Activated CD4-positive, CD25-positive, alpha-beta regulatory T cell treated with anti-CD3 and anti-CD28 coated beads, Interleukin-2, amount 50 U/mL, for 72 hours (primary cell): ENCODE measurements at places on chromosomes 16 and 17.

GRCh38 chr17:51335883-51336822 is 75.8 kb downstream of the UTP18 start:
- DNase-seq = no peak

DNA sequence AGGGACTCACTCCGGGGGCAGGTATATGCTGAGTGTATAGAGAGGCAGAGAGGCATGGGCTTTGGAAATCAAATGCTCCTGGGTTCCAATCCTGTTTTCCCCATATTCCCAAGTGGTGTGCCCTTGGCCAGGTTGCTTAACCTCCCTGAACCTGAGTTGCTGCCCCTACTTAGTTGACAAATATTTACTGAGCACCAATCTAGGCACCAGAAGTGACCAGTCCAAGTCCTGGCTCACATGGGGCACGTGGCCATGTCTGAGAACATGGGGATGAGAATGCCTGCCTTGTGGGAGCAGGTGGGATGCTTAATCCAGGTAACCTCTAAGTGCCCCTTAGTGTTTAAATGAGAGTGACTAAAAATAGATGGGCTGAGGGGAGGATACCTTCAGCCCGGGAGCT is 4.2 kb downstream of the SOCS3 start:
- DNase-seq = no peak

- DNase-seq = no peak
Observed at GRCh38 chr17:8176998-8177731, 985 bp upstream of the TMEM107 start.

DNA sequence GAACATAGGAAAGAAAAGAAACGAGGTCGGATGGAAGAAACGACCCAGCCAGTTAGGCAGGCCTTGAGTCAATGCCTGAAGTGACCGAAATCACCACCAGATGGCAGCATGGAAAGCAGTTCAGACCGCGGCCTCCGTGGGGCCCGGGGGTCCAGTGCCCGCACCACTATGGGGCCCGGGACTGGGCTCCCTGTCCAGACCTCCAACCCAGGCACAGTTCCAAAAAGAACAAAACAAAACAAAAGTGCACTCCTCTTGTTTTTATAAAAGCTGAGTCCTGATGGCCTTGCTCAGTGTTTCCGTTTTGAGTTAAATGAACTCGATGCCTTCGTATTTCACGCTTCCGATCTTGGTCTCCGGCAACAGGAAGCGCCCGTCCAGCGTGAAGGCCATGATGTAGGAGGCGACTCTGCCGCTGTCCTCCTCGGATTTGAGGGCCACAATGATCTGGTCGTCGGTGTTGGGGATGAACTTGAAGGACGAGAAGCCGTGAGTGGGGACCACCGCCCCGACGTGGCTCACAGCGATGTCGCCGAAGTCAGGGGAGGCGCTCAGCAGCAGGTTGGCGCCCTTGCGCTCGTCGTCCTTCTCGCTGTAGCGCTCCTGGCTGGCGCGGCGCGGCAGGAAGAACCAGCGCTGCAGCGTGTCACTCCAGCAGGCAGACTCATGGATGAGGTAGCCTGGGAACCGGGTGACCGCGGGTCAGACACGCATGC is 13.7 kb upstream of the LGALS3BP start:
- peak; percentile 53 for DNase-seq

- no peak for DNase-seq
Observed at GRCh38 chr17:12693640-12694039, 27.9 kb downstream of the MYOCD start.

- DNase-seq = no peak
Observed at GRCh38 chr17:68344701-68345136, 53.4 kb downstream of the ARSG start.

GRCh38 chr16:19113577-19114358 is at the start of gene ITPRIPL2:
ITPRIPL2 (plus strand) TSS chr16:19113964; CDS start chr16:19114462, 498 bp downstream.
- no peak for DNase-seq

DNA sequence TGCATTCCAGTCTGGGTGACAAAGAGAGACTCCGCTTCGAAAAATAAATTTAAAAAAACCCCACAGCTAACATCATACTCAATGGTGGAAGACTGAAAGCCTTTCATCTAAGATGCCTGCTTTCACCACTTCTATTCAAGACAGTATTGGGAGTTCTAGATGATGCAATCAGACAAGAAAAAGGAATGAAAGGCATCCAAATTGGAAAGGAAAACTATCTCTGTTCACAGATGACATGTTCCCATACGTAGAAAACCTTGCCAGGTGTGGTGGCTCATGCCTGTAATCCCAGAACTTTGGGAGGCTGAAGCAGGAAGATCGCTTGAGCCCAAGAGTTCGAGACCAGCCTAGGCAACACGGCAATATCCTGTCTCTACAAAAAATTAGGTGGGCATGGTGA is 31.1 kb downstream of the RANBP10 start:
- no peak for DNase-seq

DNA sequence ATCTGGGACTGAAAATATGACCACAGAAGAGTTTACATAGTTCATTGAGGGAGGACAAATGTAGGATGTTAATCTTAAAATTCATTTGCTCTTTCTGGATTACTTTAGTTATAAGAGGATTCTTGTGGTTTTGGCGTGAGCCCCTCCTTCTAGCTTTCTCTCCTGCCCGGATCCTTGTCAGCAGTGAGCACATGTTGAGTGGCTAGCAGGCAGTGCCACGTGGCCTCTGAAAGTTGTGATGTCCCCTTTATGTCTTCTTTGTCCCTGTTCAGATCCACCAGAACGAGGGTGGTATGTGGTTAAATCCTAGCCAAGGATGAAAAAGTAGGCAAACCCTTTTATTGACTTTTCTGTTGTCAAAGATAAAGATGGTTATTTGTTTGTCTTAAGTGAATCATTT is 83.8 kb downstream of the GNAO1 start:
- DNase-seq = no peak

DNA sequence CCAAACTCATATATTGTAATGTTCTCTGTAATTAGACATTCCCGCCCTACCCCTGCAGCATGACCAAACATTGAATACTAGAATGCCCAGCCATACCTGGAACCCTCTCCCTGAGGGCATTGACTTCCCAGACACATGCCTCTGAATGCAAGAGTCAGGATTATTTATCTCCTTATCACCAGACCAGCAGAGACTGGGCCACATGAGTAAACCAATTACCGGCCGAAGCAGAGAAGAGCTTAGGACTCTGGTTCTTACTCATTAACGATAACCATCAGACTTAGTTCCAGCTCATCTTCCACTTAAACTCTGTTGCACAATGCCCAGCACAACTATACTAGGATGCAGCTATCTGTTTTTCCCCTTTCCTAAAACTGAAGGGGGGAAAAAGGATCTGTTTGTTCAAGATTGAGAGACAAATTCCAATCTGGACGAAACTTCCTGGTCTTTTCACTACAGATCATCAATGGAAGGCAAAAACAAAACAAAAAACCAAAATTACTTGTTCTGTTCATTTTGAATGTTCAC is 88.2 kb upstream of the CORO6 start:
- no peak for DNase-seq

DNA sequence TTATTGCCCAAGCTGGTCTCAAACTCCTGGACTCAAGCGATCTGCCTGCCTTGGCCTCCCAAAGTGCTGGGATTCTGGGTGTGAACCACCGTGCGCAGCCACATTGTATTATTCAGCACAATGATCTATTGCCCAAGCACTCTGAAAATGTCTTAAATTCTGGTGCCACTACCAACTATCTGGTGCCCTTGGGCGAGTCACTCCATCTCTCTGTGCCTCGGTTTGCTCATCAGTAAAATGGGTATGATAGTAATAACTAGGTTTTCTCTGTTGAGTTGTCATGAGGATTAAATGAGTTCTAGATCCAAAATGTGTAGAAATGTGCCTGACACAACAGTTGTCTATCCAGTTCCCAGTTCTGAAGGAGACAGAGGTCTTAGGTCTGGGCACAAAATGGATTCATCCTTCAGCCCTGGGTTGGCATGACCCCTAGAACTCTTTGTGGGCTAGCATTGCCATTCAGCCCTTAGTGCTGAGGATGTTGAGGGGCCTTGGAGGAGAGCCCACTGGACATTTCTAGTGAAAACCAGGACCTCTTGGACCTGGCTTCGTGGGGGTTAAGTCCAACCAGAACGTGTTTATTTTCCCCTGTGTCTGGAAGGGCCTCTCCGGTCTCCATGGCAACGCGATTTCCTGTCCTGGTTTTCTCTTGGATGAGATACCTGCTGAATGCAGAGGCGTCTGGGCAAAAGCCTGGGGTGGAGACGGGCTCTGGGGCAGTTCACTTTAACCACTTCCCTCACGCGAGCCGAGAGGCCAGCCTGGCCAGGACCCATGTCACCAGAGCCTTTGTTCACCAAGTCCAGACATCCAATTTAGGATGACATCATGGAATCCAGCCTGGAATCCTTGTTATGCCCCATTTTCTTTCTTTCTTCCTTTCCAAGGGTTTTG is 43.7 kb upstream of the TNRC6A start:
- no peak for DNase-seq

- DNase-seq = no peak
Observed at GRCh38 chr17:35766903-35767510, 6.3 kb downstream of the C17orf50 start.

DNA sequence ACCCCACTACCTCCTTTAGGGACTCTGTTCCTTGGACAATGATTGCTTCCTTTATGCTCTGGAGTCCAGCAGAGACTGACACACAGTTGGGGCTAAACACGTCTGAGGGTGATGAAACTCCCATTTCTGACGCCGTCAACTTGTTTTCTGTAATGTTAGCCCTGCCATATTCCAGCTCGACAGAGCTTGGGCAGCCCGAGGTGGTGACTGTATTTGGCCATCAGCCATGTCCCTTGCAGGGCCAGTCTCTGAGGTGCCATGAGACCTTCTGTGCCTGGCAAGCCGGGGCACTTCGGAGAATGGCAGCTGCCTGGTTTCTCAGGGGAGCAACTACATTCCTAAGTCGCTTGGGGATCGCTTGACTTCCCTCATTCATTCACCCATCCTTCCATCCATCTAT is 278.9 kb upstream of the TNRC6C start:
- no peak for DNase-seq

DNA sequence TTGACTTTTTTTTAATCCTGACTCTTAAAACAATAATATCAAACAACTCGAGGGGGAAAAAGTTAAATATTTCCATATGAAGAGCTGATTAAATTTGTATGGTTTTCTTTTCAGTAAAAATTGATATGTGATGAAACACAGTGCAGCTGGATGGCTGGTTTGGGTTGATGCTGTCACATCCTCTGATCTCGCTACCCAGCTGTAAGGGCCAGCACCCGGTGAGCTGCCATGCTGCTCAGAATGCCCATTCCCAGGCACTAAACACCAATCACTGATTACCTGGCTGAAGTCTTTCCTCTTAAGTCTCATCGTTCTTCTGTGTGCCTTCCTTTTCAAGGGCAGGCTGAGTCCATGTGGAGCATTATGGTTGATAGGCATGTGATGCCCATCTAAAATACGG is 234.3 kb downstream of the IRX3 start:
- no peak for DNase-seq

DNA sequence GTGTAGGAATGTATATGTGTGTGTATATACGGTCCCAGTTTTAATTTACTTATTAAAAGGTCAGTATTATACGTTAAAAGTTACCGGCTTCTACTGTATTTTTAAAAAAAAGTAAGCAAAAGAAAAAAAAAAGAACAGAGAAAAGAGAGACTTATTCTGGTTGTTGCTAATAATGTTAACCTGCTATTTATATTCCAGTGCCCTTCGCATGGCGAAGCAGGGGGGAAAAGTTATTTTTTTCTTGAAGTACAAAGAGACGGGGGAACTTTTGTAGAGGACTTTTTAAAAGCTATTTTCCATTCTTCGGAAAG is 1.6 kb downstream of the NOG start:
- DNase-seq = no peak

DNA sequence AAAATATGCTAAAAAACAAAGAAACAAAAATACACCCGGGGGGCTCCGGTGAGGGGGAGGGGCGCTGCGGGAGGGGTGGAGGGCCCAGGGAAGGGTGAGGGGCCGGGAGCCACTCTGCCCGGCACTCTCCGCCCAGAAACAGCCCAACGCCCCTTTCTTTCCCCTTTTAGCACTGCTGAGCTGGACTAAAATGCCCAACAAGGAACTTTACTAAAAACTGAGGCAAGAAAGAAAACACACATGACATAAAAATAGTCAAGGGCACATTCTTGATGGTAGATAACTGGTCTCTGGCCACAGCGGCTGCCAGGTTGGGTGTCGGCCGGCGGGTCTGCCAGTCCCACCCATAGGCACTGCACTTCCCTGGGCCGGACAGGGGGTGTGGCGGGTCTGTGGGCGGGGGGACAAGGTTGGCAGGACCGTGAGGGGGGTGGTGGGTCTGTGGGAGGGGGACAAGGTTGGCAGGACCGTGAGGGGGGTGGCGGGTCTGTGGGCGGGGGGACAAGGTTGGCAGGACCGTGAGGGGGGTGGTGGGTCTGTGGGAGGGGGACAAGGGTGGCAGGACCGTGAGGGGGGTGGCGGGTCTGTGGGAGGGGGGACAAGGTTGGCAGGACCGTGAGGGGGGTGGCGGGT is 20.9 kb downstream of the METRNL start:
- DNase-seq = no peak

DNA sequence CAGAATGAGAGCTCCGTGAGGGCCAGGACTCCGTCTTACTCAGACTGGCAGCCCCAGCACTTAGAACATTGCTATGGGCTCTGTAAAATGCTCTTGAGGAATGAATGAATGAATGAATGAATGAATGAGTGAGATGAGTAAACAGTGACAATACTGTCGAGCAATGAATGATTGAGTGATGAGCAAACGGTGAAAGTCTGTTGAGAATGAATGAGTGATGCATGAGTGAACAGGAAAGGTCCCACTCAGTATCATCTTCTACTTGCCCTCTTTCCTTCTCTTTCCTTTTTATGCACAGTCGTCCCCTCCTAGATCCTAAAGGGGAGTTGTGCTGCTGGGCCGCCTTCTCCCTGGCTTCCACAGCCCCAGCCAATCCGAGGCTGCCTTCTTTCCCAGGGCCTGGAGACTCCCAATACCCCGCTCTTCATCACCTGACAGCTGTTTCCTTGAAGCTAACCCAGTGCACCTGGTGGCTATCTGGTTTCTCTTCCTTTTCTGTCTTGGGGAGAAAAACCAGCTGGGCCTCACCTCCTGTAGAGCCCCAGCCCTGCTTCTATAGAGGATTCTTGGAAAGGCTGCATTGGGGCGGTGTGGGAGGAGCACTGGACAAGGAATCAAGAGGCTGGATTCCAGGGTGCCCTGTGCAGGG is 32.7 kb upstream of the CACNG1 start:
- no peak for DNase-seq

- DNase-seq = no peak
Observed at GRCh38 chr17:57113656-57114055, 28.6 kb downstream of the AKAP1 start.

GRCh38 chr17:72898725-72899124 is 193.8 kb downstream of the SLC39A11 start:
- DNase-seq = no peak
